Frontal cortex (tissue), 4 donors: ENCODE measurements at places on chromosomes 2 and 18.

DNA sequence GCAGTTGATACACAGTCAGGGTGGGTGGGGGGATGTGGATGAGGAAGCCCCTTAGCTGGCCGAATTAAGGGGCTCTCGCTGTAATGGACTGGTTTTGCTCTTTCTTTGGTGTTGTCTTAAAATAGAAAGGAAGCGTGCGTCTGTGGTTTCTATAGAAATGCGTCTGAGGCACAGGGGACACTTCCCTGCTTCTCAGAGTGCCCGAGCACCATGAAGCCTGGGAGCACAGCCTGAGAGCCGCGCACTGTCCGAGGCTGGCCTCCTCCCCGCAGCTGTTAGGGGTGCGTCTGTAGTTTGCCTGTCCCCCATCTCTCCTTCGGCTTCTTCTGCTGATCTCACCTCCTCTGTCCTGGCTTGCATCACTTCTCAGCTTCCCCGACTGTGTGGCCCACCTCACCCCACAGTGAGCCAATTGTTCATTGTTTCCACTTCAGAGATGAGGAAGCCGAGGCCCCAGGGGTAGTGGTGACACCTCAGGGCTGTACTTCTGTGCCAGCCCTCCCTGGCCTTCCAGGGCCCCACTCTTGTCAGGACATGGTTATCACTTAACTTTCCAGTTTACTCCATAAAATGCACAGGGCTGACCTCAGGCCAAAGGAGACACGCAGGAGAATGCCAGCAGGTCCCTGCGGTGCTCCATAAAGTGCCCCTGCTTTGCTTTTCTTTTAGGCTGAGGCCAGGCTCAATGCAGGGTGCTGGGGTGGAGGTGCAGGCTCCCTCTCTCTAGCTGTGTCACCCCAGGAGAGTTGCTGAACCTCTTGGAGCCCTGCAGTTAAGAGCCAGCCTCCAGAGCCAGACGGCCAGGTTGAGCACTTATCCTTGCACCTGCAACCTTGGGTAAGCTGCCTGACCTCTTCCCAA is 210.6 kb downstream of the SEPTIN10 start:
- DNase-seq, result no peak

DNA sequence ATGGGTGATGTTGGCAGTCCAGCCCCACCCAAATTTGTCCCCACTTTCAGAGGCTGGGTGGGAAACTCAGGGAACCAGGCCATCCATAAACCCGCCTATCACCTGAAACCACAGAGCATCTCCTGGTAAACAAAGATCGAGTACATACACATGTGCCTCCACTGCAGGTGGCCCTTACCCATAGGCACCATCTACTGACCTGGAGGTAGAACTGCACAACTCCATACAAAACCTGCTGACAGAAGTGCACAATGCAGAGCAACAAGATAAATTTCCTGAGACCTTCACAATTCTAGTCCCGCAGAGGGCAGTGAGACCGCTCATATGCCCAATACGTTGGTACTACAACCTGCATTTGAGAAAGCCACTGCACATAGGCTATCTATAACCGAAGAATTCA is 856.3 kb downstream of the SUCLG1 start:
- DNase-seq, result no peak

GRCh38 chr2:47309472-47309951 is 93.4 kb upstream of the MSH2 start:
- DNase-seq, result no peak

DNA sequence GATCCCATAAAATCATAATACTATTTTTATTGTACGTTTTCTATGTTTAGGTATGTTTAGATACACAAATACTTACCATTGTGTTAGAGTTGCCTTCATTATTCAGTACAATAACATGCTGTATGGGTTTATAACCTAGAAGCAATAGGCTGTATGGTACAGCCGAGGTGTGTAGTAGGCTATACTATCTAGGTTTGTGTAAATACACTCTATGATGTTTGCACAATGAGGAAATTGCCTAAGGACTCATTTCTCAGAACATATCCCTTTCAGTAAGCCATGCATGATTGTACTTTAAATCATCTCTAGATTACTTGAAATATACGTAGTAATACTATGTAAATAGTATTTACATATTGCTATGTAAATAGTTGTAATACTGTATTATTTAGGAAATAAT is 156.7 kb downstream of the CDCA7 start:
- DNase-seq, result no peak

- DNase-seq, result no peak
Observed at GRCh38 chr2:207807516-207807915, 37.8 kb upstream of the FZD5 start.

GRCh38 chr2:239671916-239672849 is 271.4 kb upstream of the HDAC4 start:
- DNase-seq, result no peak

DNA sequence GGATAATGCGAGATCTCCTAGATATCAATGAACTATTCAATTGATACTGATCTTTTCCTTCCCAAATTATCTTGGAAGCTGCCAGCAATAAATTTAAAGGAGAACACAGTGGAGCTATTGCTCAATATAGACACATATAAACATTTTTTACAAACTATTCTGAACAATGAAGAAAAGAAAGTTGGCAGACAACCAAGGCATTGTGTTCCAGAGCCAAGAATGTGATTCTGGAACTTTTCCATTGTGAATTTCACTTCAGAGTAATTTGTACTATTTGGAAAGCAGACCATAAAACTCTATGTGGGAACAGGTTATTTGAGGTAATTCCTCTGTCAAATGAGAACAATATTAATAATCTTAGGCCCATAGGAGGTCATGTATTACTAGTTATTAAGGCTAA is 588.2 kb downstream of the IRS1 start:
- DNase-seq, result no peak

DNA sequence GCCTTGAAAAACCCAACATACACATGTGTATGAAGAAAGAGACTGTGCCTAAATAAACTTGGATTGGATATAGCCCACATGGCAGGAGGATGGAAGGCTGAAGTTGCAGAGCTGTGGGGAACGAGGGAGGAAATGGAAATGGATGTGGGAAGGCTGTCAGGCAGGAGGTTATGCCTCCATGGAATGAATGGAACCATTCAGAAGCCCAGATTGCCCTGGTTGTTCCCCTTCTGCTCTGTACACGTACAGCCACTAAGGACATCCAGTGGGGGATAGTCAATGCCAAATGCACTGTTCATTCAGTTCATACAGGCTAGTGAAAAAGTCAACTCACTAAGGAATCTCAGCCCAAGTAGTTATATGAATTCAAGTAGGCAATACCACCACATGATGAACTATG is 463.7 kb downstream of the TNS1 start:
- no peak for DNase-seq

DNA sequence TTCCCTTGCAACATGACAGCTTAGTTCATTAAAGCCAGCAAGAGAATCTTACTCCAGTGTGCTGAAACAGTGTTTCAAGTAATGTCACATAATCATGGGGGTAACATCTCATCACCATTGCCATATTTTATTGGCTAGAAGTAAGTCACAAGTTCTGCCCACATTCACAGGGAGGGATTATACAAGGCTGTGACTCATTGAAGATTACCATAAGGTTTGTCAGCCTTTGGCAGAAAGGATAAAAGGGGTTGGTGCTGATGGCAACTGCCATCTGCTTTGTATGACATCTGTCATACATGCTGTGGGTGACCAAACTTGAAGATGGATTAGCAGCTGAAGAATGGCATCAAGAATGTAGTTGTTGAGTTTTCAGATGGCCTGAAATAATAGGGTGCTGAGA is 61.2 kb downstream of the KCNE4 start:
- no peak for DNase-seq

DNA sequence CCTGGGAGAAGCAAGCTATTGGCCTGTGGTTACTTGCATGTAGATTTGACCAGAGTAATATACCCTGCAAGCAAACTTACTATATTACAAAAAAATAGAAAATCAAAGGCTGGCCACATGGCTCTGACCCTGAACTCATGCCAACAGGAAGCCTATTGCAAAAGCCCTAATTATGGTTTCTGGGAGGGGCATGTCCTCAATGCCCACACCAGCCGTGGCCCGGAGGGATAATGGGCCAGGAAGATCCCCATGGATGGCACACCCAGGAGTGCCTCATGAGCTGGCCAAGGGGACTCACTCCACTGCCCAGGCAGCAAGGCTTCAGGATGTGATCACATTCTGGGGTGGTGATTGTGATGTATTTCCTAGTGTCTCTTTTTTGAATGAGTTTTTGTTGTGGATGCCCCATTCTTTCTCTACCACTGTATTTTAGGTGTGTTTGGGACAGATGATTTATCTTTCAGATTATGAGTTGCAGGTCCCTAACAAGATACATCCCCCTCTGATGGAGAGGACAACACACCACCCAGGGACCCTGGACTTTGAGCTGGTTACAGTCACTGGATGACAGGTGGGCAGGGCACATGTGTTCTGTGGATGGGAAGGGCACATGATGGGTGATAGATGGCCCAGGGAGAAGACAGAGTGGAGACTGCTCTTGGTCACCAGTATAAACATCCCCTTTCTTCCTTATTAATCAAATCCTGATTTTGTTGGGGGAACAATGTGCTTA is 18.7 kb upstream of the TFCP2L1 start:
- no peak for DNase-seq

- DNase-seq, result no peak
Observed at GRCh38 chr2:20291846-20292408, 58.7 kb downstream of the PUM2 start.

GRCh38 chr18:32251466-32251865 is 61.6 kb downstream of the MEP1B start:
- DNase-seq, result no peak

GRCh38 chr2:187982668-187983067 is 309.0 kb upstream of the GULP1 start:
- no peak for DNase-seq

DNA sequence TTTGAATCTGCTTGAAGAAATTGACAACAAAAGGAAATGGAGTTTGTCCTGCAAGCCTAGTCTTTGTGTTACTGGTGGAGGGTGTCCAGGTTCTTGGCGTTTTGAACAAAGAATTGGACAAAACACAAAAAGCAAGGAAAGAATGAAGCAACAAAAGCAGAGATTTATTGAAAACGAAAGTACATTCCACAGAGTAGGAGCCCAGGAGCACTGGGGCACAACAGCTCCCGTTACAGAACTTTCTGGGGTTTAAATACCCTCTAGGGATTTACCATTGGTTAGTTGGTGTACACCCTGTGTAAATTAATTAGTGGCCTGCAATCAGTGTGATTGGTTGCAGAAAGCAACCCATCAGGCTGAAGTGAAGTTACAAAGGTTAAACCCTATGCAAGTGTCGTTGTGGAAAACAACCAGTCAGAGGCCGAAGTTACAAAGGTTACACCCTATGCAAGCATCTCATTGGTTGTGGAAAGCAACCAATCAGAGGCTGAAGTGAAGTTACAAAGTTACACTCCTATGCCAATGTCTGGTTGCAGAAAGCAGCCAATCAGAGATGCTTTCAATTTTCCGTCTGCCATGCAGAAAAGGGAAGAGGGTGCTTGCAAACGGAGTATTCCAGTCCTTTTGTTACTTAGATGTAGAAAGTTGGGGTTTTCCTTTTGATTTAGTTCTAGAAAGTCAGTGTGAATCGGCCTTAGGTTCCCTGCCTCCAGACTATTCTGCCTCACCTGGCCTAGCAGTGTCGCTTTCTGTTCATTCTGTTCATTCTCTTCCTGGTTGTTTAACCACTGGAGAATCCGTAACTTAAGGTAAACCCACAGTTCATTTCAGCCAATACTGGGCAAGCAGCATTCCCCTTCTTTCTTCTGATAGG is 47.6 kb upstream of the PTH2R start:
- no peak for DNase-seq

DNA sequence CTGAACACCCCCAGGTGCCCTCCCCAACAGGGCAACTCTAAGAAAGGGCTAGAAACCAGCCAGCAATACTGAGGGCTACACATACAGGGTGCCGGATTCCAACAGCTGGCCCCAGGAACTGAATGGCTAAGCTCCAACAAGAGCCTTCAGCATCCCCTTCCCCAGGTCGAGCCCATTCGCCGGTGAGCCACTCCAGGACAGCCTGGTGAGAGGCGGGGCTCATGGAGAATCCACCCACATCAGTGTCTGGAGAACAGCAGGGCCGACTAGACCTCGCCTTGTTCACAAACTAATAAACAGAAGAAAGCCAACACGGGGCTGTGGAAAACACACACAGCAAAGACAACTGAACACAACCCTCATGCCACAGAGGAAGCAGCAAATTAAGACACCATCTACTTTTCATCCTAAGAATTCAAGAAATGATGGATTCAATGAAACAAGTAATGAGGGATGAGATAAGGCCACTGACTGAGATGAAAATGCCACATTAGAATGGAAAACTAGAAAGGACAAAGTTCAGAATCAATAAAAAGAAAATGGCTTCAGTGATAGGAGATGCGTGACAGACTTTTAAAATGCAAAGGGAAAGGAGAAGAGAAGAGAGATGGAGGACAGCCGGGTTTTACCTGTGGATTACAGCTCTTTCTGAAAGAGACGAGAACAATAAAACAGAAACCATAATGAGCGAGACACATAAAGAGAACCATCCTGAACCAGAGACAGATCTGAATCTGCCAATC is 8.2 kb downstream of the PER2 start:
- DNase-seq, result no peak

- DNase-seq, result no peak
Observed at GRCh38 chr2:31237348-31238017, 3.5 kb downstream of the EHD3 start.

GRCh38 chr2:46276642-46277041 is 20.6 kb upstream of the EPAS1 start:
- DNase-seq, result no peak

DNA sequence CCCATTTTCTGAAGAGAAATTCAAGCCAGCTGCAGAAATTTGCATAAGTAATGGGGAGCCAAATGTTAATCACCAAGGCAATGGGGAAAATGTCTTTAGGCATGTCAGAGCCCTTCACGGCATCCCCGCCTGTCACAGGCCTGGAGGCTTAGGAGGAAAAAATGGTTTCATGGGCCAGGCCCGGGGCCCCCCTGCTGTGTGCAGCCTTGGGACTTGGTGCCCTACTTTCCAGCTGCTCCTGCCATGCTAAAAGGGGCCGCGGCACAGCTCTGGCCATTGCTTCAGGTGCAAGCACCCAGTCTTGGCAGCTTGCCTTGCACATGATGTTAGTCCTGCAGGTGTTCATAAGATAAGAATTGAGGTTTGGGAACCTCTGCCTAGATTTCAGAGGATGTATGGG is 1235.7 kb downstream of the DPP10 start:
- no peak for DNase-seq

DNA sequence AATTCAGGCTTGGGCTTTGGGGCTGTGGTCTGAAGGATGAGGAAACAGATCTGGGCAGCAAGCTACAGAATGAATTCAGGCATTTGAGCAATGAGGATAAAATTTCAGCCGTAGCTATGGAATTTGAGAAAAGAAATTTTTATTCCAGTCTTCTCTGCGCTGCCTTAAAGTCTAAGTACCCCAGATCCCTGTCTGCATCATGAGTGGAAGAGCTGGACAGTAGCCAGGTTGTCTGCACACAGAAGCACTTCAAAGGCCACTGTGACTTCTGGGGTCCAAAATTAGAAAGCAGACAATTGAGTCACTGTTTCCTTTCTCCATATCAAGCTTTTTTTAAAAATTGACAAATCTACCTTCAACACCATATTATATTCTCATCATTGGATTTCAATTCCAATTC is 787.6 kb upstream of the GCFC2 start:
- DNase-seq, result no peak

- DNase-seq, result no peak
Observed at GRCh38 chr2:24576146-24576545, 85.1 kb downstream of the NCOA1 start.

GRCh38 chr2:137975280-137976271 is 11.3 kb downstream of the HNMT start:
- DNase-seq, result no peak

GRCh38 chr2:53445383-53446070 is 322.1 kb upstream of the CHAC2 start:
- no peak for DNase-seq

- DNase-seq, result no peak
Observed at GRCh38 chr2:68091439-68092034, 28.7 kb upstream of the C1D start.

- DNase-seq, result no peak
Observed at GRCh38 chr2:96201338-96201737, 7.3 kb downstream of the STARD7 start.
